ENCODE measurements at places on chromosomes 2 and 18.

DNA sequence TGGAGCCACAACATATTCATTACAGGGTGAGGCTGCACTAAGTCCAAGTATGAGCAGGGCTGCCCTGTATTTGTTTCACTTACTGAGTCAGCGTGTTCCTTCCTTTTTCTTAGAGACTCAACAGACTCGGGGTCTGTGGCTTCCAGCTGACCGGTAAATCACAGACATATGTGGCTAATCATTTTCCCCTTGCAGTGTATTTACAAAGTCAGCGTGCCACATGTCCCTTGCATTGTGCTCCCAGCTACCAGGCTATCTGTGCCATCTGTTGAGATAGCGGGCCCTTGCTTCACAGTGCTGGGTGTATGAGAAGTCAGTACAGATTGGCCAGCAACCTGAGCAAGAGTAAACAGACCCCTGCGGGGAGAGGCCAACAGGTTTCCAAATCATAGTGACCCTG is 254.3 kb downstream of the LRRTM1 start:
- DNase-seq: peak; percentile 85

GRCh38 chr2:219269362-219270054 is 9.7 kb upstream of the DNAJB2 start:
- no peak for DNase-seq

DNA sequence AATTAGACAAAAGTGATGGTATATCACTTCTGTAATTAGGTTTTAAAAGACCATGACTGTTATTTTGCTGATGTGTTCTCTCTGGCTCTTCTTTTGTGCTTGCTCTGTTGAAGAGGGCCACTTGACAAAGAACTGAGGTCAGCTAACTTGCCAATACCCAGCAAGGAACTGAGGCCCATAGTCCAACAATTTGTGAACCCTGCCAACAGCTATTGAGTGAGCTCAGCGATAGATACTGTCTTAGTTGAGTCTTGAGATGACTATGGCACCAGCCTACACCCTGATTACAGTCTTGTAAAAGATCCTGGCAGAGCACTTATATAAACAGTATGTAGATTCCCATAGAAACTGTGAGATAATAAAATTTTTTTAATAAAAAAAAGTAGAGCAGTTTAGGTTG is 103.0 kb downstream of the BMPR2 start:
- DNase-seq: no peak

DNA sequence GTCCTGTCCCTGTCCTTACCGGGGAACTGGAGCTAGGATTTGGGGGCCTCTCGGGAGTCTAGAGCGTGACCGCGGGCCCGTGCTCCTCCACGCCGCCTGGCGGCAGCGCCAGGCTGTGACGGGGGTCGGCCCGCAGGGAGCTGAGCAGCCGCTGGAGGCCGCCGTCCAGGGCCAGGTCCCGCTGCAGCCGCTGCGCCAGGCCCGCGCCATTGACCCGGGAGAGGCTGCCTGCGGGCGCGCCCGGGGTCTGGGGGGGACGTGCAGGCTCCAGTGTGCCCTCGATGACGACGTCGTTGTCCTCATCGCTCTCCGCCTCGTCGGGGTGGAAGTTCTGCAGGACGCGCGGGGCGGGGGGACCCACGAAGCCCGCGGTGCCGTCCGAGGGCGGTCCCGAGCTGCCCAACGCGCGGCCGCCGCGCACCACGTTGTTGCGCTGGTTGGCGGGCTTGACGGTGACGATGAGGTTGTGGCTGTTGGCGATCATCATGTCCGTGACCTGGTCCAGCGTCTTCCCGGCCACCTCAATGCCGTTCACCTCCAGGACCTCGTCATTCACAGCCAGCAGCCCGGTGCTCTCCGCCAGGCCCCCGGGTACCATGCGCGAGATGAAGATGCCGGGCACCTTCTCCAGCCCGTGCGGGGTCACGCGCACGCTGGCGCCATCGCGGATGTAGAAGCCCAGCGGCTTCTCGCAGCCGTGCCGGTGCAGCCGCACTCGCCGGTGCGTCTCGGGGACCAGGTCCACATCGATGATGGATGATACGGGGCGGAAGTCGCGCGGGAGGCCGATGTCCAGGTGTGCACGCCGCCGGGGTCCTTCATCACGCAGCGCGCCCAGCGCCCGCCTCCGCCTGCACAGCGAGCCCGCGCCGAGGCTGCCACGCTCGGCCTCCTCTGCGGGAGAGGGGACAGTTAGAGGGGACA is 50.9 kb downstream of the ADNP2 start:
- DNase-seq: no peak

GRCh38 chr18:11994336-11994702 is 13.0 kb downstream of the IMPA2 start:
- no peak for DNase-seq

Measured in cerebellar cortex (tissue), 1 donor.